Hematopoietic multipotent progenitor cell treated with erythropoietin and hydrocortisone succinate and interleukin-3 and kit ligand, for 8 days (in vitro differentiated cells): ENCODE measurements at places on chromosomes 2 and 18.

DNA sequence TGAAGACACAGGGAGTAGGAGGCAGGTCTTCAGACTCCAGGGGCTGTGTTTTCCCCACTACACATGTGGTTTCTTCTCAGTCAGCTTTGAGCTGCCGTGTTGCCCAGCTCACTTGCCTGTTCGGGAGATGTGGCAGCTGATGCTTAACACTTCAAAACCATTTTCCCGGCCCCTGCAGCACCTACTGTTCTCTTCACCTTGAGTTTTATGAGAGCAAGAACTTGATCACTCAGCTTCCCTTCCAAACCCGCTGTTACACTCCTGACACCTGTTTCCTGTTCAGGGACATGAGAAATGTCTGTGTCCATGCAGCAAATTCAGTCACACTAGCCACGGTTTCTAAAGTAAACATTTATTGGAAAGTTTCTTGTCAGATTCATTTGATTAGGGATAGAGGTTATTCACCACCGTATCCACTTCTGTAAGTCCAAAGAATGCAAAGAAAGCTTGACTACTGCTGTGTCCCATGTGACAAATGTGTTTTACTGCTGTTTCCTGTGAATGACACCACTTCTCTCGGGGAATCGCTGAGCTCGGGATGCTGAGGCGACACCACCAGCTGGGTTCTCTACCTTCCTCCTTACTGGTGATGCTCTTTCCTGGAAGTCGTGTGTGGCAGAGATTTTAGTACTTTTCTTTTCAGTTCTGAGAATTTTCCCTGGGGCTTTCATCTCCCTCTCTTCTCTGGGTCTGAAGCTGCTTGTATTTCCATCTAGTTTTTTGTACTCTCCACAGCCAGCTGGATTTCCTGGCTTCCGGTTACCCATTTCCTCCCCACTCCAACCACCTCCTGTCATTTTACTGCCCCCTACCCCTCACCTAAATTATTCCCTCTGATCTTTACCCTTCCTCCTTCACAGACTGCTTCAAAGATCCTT lies 91.7 kb downstream of the KLF7 start:
- DNase-seq = no peak

- no peak for DNase-seq
Observed at GRCh38 chr2:29460190-29460589, 345.0 kb downstream of the CLIP4 start.

GRCh38 chr18:35128675-35129074 lies 87.5 kb downstream of the MAPRE2 start:
- DNase-seq = no peak

DNA sequence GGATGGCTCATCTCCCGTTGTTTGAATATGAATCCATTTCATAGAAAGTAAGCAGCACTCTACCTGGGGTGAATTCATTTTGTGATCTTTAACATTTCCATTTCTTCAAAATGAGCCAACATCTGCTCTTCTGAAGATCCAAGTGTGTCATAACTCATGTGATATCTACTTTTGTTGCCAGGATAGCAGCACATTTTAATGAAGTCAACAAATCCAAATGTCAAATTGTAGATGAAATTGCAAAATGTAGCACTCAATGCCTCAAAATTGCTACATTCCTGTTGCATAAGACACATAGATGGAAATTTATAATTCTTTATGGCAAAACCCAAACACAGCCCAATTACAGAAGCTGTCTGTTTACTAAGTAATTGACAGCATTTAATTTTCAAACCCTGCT lies 360.7 kb downstream of the TMX3 start:
- no peak for DNase-seq

DNA sequence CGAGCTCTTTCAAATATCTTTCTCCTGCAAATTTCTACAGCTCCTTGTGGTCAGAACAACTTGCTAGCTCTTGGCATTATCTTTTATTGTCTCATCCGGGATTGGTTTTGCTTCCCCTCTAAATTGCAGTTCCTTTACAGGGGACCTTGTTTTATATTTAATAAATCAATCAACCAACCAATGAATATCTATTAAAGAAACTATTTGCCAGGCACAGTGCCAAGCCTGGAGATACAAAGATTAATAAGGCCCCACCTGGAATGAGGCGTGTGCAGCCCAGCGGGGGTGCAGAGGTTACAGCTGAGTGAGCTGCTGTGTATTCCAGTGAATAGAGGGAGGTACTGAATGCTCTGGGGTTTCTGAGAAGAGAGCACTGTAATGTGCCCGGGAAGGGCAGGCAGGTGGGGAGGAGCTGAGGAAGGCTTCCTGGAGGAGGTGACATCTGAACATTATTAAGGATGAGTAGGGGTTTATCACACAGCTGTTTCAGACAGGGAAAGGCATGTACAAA lies 51.8 kb downstream of the LIPG start:
- no peak for DNase-seq

DNA sequence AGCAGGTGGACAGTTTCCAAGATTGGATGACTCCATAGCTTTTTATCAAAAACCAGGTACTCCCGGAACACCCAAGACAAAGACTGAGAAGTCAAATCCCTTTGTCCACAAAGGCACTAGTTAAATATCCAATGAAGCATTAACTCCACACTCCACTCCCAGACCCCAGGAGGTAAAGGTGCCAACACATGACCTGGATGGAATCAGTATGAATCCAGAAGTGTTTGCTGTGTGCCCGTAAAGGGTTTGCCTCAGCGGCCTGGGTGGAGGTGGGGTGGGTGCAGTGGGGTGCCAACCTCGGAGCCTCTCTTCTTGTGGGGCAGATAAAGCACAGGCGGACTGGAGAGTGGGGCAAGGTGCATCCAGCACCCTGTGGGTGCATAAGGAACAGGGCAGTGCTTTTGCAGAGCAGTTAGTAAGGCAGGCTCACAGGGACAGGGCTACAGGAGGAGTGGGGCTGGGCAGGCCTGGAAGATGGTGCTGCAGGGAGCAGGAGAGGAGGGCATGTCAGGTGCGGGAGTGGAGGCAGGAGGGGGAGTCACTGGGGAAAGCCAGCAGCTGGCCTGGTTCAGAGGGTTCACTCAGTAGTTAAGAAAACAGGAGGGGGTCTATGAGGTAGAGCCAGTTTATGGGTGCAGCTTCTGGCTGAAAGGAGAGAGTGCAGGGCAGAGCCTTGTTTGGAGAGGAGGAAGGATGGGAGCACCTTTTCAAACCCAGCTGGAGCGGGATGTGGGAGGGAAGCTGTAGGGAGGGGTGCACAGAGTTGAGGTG lies 208.4 kb upstream of the SMAD2 start:
- no peak for DNase-seq

DNA sequence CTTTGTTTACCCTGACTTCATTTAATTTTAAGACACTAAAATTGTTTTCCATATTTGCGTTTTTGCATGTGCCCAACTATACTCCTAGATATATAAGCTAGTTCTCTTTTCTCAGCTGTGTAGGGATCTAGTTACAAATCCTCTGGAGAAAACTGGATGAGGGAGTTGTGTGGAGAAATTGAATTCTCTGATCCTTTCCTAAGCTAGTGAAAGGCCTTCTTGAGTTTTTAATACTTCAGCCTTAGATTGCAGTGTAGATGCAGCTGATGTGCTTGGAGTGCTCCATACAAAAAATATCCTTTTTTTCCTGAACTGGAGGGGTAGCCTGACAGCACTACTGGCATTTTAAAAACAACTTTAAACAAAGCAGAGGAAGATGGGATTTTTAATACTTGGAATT lies 8.6 kb upstream of the MTX2 start:
- DNase-seq = no peak

DNA sequence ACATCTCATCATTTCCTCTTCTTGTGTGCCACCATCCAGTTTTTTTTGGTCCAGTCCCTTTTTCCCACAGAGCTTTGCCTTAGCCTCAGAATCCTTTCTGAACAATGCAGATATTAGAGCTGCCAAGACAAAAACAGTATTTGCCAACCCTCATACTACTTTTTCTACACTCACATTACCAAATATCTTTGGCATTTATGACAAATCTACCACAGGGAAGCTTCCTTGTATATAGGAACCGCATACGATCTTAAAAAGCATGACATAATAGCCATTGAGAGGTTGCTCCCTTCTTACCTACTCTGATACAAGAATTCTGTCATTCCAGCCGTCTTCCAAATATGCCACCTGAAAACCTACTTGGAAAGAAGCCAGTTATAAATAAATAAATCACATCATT lies 9.4 kb downstream of the ZNF24 start:
- no peak for DNase-seq

GRCh38 chr2:14557111-14557510 lies 75.4 kb upstream of the LRATD1 start:
- no peak for DNase-seq

DNA sequence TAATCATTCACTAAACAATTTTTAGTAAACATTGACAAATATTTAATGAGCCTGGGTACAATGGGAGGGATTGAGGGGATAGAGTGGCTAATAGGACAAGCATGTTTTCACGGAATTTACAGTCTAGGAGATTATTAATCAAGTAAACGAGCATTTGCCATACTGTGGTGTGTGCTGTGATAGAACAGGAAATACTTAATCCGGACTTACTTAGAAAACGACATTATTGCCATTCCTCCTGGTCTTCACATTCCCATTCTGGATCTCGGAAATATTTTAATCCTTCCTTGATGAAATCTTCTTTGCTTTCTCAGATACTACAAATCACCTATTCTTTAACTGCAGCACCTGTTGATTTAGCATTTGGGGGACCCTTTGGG lies 905 bp downstream of the TTLL4 start:
- DNase-seq = peak; percentile 25

- DNase-seq = no peak
Observed at GRCh38 chr18:28768791-28769768, 592.1 kb upstream of the CDH2 start.

DNA sequence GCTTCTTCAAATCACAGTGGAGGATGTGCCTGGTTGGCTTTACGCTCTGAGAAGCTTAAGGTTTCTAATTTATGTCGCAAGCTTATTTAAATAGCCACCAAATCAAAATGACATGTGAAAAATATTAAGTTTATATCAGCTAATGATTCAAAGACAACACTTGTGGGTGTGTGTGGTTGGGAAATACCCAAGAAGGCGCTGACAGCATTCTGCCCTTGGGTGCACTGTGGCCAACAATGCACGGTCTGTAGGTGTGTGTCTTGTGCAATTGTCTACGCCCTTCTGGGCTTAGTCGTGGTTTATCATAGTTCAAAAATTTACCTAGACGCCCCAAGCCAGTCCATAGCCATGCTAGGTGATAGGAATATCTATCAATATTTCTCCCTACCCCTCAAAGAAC lies 60.9 kb downstream of the KCTD1 start:
- no peak for DNase-seq

DNA sequence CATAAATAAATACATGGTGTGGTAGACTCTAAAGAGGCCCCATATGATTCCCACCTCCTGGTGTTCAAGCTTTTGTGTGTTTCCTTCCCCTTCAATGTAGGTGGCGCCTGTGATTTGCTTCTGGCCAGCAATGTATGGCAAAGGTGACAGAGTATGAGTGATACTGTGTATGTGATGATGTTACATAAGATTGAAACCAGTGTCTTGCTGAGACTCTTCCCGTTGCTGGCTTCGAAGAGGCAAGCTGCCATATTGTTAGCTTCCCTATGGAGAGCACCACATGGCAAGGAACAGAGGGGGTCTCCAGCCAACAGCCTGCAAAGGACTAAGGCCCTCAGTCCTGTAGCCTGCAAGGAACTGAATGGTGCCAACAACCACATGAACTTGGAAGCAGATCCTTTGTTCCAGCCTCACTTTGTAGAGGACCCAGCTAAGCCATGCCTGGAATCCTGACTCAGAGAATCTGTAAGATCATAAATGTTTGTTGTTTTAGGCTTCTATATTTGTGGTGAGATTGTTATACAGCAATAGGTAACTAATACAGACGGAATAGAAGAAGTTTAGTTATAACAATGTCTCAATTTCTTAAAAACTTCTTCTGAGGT lies 1.7 kb upstream of the SMAD4 start:
- DNase-seq = peak; percentile 52

DNA sequence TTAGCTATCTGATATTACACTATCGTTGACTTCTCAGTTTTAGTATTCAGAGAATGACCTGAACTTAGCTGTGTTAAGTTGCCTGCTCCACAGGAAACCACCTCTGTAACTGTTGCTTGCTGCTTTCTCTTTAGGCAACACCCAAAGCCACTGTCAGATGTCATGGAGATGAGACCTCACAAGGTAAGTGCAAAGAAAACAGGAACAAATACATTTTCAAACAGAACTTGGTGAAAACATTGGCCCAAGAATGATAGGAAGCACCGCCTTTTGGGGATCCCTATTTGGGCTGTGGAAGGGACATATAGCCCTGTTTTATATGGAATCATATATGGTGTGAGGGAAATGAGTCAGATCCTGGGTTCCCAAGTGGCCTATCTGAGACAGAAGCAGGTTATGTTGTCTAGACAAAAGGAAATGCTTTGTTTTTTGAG lies 143.4 kb downstream of the UBE2E3 start:
- peak; percentile 59 for DNase-seq

- DNase-seq = no peak
Observed at GRCh38 chr2:135948141-135948540, 37.3 kb downstream of the DARS1 start.
